Pulmonary artery endothelial cell (primary cell): ENCODE measurements at places on chromosomes 7 and 10. TPM values are rescaled to one million over a fixed set of nuclear protein-coding genes. Genes with fewer than 3 reads are reported as not detected.

Gene LMTK2
- total RNA-seq, result 10.4 and 11.4 TPM in 2 replicates

Gene WDFY4
- total RNA-seq, result 7.1 and 19.1 TPM in 2 replicates

Gene TBC1D12
- total RNA-seq, result 12.7 and 13.4 TPM in 2 replicates

Gene KAZALD1
- total RNA-seq, result 1.1 TPM in 2 replicates

Gene PGAM2
- total RNA-seq, result 0.14 TPM in 1 of 2 replicates, not detected in the other

Gene MYH16
- total RNA-seq, result 0.21 and 0.53 TPM in 2 replicates

GRCh38 chr10:46229144-46229563 lies 57.6 kb upstream of the ANTXRL start:
- no peak for DNase-seq

DNA sequence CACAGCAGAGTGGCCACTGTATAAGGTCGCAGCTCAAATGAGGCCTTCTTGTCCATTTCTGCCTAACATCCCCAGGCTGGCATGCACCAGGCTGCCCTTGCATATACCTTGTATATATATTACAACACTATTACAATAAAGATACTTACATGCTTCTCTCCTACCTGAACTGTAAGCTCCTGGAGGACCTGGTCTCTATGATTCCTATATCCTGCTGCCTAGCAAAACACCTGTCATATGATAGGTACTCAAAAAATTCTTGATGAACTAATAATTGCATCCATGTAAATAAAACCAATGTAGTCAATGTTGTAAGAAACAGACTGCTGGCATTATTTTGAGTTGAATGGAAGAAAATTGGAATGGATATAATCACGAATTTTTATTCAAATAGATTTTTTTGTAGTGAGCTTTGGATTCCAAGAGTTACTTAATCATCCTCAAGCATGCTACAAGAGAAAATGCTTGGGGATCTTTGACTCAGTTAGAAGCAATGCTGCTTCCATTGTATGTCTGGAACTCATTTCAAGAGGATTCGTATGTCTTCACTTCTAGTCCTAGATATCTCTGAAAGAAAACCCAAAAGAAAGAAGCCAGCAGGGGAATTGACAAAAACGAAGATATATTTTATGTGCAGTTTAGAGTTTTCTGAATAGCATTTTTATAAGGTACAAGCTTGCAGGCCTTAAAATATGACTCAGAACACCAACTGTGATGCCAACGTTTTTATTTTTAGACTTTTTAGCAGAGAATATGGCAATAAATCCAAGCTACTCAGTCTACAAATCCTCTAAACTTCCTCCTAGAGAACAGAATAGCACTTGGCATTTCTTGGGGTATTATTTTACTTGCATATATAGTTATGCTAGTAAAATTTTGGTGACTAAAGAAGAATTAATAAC lies 53.1 kb downstream of the OSBPL3 start:
- no peak for DNase-seq

GRCh38 chr7:132573251-132573955 lies 2.9 kb downstream of the PLXNA4 start:
- no peak for DNase-seq

- no peak for DNase-seq
Observed at GRCh38 chr7:4200546-4201094, 481.5 kb upstream of the FOXK1 start.

DNA sequence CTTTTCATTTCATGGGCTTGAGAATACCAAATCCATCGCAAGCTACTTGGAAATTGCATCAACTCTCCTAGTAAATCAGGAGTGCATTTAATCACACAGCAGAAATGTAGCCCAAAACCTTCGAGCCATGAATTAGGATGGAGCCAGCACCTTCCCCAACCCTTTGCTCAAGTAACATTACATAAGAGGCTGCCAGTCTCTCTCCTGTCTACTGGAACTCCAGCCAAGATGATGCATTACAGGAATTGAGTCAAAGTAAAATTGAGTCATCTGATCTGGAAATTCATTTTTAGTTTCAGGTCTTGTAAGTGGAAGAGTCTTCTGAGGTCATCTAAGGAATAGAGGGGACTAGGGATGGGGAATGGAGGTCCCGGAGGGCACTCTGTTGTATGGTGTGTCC lies 69.7 kb upstream of the FHIP2A start:
- no peak for DNase-seq

DNA sequence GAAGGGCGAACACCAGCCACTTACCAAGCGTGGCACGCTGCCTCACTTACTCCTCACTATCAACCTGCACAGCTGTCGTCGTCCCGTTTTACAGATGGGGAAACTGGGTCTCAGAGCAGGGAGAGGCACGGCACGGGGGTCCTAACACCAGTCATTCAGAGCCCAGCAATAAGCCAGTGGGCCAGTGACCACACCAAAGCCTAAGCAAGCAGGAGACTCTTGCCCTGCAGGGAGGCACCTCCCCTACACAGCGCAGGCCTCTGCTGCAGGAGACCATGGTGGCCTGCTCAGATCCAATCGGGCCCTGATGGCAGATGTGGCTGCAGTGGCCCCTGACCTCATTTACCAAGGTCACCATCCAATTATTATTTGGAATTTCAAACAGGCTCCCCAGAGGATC lies 4.8 kb downstream of the SLIT1 start:
- no peak for DNase-seq

- DNase-seq, result no peak
Observed at GRCh38 chr7:50393547-50394252, 56.5 kb downstream of the FIGNL1 start.

GRCh38 chr7:137681657-137682562 lies 164.9 kb downstream of the DGKI start:
- DNase-seq, result no peak

- no peak for DNase-seq
Observed at GRCh38 chr7:573933-574381, 54.3 kb upstream of the PDGFA start.

- no peak for DNase-seq
Observed at GRCh38 chr7:91634485-91635177, 245.9 kb downstream of the MTERF1 start.

DNA sequence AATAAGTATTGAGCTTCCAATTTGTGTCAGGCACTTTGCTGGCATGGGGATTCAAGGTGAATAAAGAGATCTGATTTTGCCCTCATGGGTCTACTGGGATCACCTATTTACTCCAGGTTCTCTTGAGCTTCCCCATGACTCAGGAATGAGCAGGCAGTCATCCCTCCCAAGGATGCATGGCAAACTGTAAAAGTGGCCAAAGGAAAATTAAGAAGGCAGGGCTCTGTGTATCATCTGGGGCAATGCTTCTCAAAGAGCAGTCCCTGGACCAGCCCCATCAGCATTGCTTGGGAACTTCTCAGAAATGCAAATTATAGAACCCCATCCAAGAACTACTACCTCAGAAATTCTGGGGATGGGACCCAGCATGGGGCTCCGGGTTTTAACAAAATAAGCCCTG lies 48.7 kb downstream of the WDFY4 start:
- no peak for DNase-seq

DNA sequence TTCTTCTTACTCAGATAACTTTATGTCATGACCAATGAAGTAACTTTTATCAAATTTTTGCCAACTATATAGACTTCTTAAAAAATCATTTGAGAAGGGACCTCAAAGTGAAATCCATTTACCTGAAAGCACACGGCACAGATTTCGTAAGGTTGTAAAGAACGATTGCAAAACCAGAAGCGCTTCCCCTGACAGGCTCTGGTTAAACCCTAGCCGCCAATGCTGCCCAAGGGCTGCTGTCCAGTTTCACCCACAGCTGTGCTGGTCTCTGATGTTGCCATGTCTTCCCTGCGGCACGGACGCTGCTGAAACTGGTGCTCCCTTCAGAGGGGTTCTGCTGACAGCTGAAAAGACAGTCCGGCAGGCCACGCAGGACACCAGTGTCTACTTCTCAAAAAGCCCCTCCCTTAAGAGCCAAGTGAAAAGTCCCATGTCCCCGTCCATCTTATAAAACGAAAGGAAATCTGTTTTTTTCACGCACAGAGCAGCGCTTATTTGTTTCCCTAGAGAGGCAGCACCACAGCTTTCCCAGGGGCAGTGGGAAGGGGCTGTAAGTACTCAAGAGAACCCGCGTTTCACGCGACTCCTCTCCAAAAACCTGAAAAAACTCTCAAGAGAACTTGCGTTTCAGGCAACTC lies 32.5 kb downstream of the GNA12 start:
- DNase-seq, result no peak

DNA sequence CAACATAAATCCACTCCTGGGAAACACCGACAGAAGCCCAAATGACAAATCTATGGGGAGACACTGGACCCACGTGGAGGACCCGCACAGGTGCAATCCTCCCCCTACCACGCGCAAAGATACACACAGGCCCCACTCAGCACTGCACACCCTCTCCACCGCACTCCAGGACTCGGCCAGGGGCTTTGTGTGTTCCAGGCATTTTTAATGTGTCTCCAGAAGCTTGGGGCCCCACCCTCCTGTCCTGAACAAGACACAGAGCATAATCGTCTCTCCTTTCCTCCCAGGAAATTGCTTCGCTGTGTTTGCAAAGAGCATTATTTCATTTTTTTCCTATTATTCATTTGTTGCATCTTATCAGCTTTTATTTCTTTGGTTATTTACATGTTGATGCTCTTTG lies 82.8 kb downstream of the GLI3 start:
- no peak for DNase-seq

DNA sequence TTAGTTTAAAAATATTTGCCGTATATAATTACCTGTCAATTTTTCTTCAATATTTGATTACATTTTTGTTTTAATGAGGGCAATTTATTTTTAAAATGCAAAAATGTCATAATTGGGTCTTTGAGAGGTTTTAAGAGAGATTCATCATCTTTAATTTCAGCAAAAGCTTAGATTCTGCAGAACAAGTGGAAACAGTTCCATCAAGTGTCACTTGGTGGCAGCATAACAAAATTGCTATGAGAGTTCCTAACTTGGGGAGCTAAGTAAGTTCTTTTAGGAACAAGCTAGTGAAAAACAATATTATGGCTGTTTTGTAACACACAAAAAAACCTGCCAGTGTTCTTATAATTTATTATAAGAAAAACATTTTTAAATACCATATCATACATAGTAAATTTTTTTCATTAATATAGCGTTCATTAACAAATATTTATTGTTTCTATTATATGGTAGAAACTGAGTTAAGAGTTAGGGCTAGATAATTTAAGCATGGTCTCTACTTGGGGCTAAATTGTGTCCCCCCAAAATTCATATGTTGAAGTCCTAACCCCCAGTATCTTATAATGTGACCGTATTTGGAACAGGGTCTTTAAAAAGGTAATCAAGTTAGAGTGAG lies 155.2 kb downstream of the MAGI2 start:
- DNase-seq, result no peak

DNA sequence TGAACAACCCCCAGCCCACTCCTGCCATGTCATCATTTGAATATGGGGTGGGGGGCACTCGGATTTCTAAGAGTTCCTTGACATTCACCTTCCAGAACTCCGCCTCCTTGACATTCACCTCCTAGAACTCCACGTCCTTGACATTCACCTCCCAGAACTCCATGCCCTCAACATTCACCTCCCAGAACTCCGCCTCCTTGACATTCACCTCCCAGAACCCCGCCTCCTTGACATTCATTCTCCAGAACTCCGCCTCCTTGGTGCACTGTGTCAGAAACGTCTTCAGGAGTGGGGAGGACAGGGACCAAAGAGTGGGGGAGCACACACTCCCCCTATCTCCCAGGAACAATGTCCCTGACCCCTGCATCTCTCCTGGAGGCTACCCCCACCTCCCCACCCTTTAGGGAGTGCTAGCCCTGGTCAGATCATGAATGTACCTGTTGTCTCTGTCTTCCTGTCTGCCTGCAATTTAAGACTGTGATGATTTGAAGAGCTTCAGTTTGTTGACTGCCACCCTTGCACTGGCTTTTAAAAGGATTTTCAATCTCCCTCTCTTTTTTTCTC lies 110.1 kb downstream of the NPTX2 start:
- DNase-seq, result no peak
